Activated CD4-positive, alpha-beta T cell treated with anti-CD3 and anti-CD28 coated beads, Interleukin-2, amount 10 ng/mL, durations not matched to agents 24 days and 14 days (primary cell): ENCODE measurements at places on chromosomes 5 and 9. TPM values are rescaled to one million over a fixed set of nuclear protein-coding genes. Genes with fewer than 3 reads are reported as not detected.

The PCDHGB6 gene
- 0.09 and 0.14 TPM in 2 replicates for total RNA-seq

The DROSHA gene
- total RNA-seq: 86.5 and 88.7 TPM in 2 replicates

The RNF183 gene
- 0.12 TPM in 1 of 2 replicates, not detected in the other for total RNA-seq

The KIF12 gene
- not detected in 2 replicates for total RNA-seq

The CNTNAP3B gene
- not detected in 2 replicates for total RNA-seq

The RNF130 gene
- 7.3 and 8.9 TPM in 2 replicates for total RNA-seq

The RELL2 gene
- 24.1 TPM in 2 replicates for total RNA-seq

The OLFML2A gene
- not detected in 2 replicates for total RNA-seq

The ZNF462 gene
- total RNA-seq: 0.37 and 0.50 TPM in 2 replicates

The RRAGA gene
- total RNA-seq: 54.1 and 54.3 TPM in 2 replicates

The THG1L gene
- total RNA-seq: 25.0 and 26.7 TPM in 2 replicates
